ENCODE measurements at places on chromosomes 5 and 9.

DNA sequence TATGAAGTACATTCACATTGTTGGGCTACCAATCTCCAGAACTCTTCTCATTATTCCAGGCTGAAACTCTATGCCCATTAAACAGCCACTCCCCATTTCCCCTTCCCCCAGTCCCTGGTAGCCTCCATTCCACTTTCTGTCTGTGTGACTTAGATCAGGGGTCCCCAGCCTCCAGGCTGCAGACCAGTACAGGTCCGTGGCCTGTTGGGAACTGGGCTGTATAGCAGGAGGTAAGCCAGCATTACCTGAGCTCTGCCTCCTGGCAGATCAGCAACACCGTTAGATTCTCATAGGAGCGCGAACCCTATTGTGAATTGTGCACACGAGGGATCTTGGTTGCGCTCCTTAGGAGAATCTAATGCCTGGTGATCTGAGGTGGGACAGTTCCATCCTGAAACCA lies 23.1 kb downstream of the ZNF618 start:
- no peak for DNase-seq

DNA sequence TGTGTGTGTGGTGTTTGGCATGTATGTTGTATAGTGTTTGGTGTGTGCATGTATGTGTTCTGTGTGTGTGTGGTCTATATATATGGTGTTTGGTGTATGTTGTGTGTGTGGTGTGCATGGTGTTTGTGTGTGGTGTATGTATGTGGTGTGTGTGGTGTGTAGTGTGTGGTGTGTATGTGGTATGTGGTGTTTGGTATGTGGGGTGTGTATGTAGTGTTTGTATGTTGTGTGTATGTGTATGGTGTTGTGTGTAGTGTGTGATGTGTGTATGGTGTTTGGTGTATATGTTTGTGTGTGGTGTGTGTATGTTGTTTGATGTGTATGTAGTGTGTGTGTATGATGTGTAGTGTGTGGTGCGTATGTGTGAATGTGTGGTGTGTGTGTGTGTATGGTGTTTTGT lies 78.8 kb downstream of the HMCN2 start:
- no peak for DNase-seq

DNA sequence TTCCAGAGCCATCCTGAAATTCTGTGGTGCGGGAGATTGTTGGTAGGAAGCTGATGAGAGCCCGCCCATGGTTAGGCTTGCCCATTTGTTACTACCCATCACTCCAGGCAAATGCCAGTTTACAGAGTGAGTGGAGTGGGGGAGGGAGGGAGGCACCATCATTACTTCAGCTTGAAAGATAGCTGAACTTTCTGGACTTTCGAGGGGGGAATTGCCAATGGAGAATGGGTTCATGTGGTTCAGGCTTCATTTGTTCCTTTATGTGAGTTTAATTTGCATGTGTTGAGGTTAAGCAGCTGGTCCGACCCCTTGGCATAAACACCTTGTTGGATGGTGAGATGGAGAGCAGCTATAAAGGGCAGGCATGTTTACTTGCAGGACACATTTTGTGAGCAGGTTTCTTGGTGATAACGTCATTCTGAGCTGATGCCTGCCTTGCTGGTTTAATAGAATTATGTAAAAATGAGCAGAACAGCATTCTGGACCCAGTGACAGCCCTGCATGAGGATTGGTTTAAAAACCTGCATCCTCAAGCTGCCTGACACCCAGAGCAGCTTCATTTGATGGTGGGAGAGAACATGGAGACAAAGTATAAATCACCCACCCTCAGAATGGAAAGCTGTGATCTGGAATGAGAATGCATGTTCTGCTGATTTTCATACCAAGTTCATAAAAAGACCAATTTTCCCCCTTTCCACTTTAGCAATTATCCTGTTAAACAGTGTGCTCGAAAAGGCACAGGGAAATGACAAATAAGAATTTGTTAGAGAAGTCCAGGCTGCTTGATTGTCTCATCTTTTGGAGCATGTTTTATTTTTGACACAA lies 106.3 kb downstream of the TRIO start:
- DNase-seq = no peak

DNA sequence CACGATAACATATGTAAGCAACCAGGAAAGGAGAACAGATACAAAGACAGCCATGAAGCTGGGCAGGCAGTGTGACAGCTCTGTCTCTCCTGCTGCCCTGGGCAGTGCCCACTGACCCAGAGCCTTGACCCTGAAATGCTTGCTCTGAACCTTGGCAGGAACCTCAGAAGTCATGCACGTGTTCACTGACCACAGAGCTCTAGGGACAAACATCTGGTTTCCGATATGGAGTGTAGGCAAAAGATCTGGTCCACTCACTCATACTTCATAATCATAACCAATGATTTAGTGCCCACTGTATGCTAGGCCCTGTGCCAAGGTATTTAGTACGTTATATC lies 102.6 kb downstream of the FSTL4 start:
- DNase-seq = no peak

DNA sequence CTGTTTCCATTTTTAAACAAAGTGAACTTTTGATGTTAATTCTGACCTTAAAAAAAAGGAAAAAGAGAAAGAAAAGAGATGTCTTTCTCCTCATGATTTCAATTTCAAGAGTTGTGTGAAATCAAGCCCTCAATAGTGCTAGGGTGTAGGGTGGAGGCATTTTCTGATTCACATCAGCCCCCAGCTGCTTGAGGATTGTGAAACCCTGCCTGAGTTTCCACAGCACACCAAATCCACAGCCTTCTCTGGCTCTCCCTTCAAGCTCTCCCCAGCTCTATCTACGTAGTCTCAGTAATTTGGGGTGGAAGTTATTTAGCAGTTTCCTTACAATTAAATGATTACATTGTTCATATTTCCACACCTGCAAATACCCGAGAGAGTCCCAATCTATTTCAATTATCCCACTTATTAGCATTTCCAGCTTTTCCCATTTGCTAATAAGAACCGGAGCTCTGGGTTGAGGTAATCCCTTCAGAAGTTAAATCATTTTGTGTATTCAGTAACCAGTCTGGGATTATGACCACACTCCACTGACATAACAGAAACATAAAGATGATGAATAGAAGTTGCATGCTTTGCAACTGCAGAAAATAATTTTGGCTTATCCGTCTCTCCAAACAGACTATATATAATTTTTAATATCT lies 54.9 kb downstream of the MTX3 start:
- DNase-seq = no peak

DNA sequence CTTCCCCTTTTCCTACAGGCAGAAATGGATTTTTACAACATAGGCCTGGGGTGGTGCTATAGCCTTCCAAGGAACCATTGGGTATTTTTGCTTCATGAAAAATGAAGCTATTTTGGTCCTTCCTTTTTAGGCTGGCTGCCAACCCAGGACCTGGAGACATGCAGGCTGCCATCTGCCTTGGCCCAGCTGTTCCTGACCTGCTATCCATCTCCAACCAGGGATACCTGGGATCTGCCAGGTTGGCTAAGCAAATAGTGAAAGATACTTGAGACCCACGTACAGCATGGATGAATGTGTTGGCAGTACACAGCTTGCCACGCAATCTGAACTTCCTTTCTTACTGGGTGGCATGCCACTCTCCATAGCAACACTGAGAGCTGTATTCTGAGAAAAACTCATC lies 31.1 kb downstream of the MRPS27 start:
- no peak for DNase-seq

DNA sequence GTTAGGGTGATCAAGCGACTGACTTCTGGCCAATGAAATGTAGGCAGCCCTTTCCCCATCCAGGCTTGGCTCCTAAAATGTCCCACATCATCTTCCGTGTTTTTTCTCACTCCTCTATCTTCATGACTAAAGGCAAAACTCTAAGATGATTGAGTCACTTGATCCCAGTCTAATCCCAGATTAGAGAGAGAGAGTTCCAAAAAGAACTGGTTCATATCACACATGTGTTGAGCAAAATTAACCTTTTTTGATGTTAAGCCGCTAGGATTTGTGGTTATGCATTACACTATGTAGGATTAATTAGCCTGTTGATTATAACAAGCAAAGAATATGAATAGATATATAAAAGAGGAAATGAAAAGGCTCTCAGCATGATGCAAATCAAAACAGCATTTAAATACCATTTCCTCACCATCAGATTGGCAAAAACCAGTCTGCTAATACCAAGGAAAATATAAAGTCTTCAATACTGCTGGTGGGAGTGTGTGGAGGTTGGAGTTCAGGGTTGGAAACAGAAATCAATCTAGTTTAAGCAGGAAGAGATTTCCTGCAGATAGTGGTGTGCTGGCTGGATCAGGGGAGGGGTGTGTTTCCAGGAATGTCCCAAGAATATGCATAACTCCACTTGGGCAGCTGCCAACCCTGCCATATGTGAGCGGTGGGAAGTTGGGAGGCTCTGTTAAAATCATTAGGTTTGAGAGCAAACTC lies 187.6 kb upstream of the S1PR3 start:
- no peak for DNase-seq

- peak; percentile 27 for DNase-seq
Measured at GRCh38 chr5:178895615-178896571, at the start of gene ZFP2. Gene ZFP2, plus strand, starts transcription at chr5:178895913. Its CDS starts 35,401 bp downstream, at chr5:178931314.

GRCh38 chr5:96640696-96641095 lies 21.5 kb upstream of the CAST start:
- no peak for DNase-seq

- DNase-seq = no peak
Measured at GRCh38 chr5:135141303-135142268, 107.6 kb upstream of the PITX1 start.

GRCh38 chr5:133842846-133843611 lies 125.4 kb downstream of the C5orf15 start:
- no peak for DNase-seq

- no peak for DNase-seq
Measured at GRCh38 chr9:14302405-14302804, 11.5 kb downstream of the NFIB start.

GRCh38 chr5:112146323-112147226 lies 272.5 kb downstream of the EPB41L4A start:
- peak; percentile 50 for DNase-seq

- no peak for DNase-seq
Measured at GRCh38 chr5:42426016-42426415, 2.8 kb downstream of the GHR start.

DNA sequence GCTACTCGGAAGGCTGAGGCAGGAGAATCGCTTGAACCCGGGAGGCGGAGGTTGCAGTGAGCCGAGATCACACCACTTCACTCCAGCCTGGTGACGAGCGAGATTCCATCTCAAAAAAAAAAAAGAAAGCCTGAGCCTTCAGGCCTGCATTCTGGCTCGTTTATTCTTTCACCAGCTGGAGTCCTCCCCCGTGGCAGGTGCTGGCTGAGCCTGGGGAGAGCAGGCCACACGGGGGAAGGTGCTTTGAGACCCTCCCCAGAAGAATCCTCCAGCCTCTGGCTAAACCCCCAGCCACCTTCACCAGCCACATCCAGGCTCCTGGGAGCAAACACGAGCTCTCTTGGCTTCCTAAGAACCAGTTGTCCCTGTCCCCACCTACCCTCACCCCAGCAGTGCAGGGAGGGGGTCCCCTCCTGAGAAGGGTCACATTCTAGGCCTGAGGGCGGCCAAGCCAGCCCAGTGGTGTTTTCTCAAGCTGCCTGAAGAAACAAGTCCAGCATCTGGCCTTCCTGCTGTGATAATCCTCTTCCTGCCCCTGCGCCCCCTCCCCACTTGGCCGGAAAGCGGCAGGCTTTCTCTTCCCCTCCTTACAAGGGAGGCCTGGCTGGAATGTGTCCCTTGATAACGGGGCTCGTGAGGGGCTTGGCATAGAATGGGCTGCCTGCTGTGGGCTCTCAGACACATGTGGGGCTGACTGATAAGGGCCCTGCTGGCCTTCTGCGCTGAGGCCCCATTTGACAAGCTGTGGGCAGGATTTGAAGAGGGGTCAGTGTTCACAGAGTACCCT lies 41.5 kb downstream of the PLPP7 start:
- DNase-seq = no peak

DNA sequence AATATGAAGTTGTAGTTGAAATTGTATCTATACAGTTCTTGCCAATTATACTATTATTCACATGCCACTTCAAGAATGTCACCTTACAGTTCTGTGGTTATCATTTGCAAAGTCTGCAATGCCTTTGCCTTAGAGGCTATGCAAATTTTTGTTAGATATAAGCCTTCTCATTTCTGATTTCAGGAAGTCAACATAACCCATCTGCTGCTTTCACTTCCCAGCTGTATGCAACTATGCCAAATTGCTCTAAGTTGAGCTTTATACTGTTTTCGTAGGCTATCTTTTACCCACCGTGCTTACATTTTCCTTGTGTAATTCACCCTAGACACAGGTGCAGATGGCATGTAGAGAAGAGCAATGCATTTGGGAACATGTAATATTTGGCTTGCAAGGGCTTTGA lies 1083.0 kb downstream of the CDH9 start:
- no peak for DNase-seq

- no peak for DNase-seq
Measured at GRCh38 chr5:109496112-109496511, 86.3 kb upstream of the PJA2 start.

GRCh38 chr9:118028225-118028624 lies 324.0 kb downstream of the TLR4 start:
- DNase-seq = no peak

- no peak for DNase-seq
Measured at GRCh38 chr9:127790094-127790855, 4.4 kb downstream of the CDK9 start.

DNA sequence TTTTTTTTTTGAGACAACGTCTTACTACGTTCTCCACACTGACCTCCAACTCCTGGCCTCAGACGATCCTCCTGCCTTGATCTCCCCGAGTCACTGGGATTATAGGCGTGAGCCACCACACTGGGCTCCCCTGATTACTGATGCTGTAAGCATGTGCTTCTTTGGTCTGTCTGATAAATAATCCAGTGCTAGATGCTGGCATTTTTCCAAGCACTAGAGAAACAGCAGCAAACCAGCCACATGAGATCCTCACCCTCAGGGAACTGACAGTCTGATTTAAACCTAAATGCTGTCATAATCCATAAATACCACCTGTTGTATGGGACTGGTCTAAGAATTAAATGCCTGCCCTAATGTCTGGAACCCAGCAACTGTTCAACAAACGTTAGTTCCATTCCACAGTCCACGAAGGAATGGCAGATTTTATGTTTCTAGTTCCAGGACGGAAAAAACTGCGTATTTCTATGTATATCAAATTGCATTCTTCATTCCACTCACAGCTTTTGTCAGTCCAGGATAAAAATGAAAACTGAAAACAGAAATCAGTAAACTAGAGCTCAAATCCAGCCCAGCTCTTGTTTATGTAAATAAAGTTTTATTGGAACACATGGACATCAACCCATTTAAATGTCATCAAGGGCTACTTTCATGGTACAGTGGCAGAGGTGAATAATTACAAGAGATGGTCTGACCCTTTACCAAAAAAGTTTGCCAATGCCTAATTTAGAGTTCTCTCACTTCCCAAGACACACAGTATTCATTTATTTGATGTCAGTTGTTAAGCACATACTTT lies 20.1 kb downstream of the SLC35D2 start:
- no peak for DNase-seq

- DNase-seq = no peak
Measured at GRCh38 chr5:172350212-172351181, 66.9 kb upstream of the UBTD2 start.

- DNase-seq = no peak
Measured at GRCh38 chr9:136108648-136109266, 9.9 kb downstream of the TMEM250 start.

- DNase-seq = no peak
Measured at GRCh38 chr5:147751-148150, 43.5 kb upstream of the LRRC14B start.

GRCh38 chr9:87255431-87256155 lies 242.1 kb upstream of the DAPK1 start:
- DNase-seq = no peak

Measured in activated CD8-positive, alpha-beta memory T cell treated with anti-CD3 and anti-CD28 coated beads, Interleukin-2, amount 50 U/mL, for 4 hours (primary cell).